Spleen (tissue), 13 donors: ENCODE measurements at places on chromosomes 12 and 14. TPM values are rescaled to one million over a fixed set of nuclear protein-coding genes. Genes with fewer than 3 reads are reported as not detected.

The SPRYD4 gene
- 2.5 TPM for polyA plus RNA-seq

- H3K4me3 ChIP-seq = no peak overlapping the region
- peak overlapping the region; percentile 66 for H3K27ac ChIP-seq
- H3K36me3 ChIP-seq = no peaks in the 10 kb centered on the region
- peaks cover 40% of the 10 kb centered on the region for H3K4me1 ChIP-seq
- DNase-seq = no peak
- H3K27me3 ChIP-seq = no peaks in the 10 kb centered on the region
These were observed 9.6 kb upstream of the PTPRB start for GRCh38 chr12:70646850-70647249.

- no peaks in the 10 kb centered on the region for H3K27me3 ChIP-seq
- no peaks in the 10 kb centered on the region for H3K36me3 ChIP-seq
- no peak overlapping the region for H3K4me3 ChIP-seq
- DNase-seq = peak; percentile 84
- peaks cover 45% of the 10 kb centered on the region for H3K4me1 ChIP-seq
- peak overlapping the region; percentile 85 for H3K27ac ChIP-seq
These were observed 14.3 kb upstream of the ZFP36L1 start for GRCh38 chr14:68807148-68807600.

- no peak for DNase-seq
- no peak overlapping the region for H3K27ac ChIP-seq
- no peak overlapping the region for H3K4me3 ChIP-seq
- no peaks in the 10 kb centered on the region for H3K36me3 ChIP-seq
- H3K27me3 ChIP-seq = no peaks in the 10 kb centered on the region
These were observed 11.6 kb upstream of the TESPA1 start for GRCh38 chr12:54996205-54996604.

DNA sequence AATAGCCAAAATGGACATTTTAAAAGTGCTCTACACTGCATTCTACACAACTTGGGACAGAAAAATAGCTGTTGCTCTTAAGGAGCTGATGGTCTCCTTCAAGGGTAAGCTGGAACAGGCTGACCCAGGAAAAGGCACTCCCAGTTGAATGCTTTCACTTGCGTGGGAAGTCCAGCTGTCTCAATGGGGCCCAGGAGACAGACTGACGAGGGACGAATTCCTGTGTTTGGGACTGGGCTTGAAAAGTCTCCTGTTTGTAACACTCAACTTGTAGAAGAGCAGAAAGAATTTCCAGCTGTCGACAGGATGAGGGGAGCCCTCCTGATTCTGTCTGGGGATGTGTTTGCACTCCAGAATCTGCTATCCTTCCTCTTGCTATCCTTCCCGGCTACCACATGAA, 180.8 kb downstream of the ZFP36L1 start:
- no peaks in the 10 kb centered on the region for H3K36me3 ChIP-seq
- no peak for DNase-seq
- peak overlapping the region; percentile 52 for H3K27ac ChIP-seq
- no peaks in the 10 kb centered on the region for H3K4me1 ChIP-seq
- no peak overlapping the region for H3K4me3 ChIP-seq

GRCh38 chr12:53696655-53697331, 20.9 kb upstream of the ATP5MC2 start:
- peak overlapping the region; percentile 28 for H3K4me3 ChIP-seq
- H3K27me3 ChIP-seq = peaks cover 95% of the 10 kb centered on the region
- H3K4me1 ChIP-seq = peaks cover 30% of the 10 kb centered on the region
- H3K36me3 ChIP-seq = no peaks in the 10 kb centered on the region
- DNase-seq = no peak
